Gastroesophageal sphincter (tissue), 4 donors: ENCODE measurements at places on chromosomes 2 and 18. TPM values are rescaled to one million over a fixed set of nuclear protein-coding genes. Genes with fewer than 3 reads are reported as not detected.

WNT10A gene
- not detected for total RNA-seq

ZAP70 gene
- total RNA-seq = 2.2 TPM

MDH1B gene
- total RNA-seq = 1.2 TPM

KCNE4 gene
- total RNA-seq = 22.6 TPM

CD8A gene
- total RNA-seq = 1.8 TPM

GRB14 gene
- total RNA-seq = 2.7 TPM

PSMA8 gene
- not detected for total RNA-seq

PRKAG3 gene
- not detected for total RNA-seq

TTN gene
- 5.0 TPM for total RNA-seq

DNA sequence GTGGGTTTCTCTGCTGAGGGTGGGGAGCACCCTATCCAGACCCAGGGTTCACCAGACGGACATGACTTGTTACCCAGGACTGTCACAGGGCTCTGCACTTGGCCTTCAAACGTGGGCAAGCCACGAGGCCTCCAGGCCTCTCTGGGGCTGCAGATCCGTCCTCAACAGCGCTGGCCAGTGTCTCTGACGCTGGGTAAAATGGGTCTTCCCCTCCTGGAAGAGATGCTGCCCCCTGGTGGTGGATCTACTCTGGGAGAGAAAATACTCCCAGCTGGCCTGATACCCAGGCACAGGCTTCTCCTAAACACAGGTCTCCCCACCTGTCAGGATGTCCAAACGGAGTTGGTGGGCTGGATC, 3.7 kb downstream of the GPR17 start:
- ATAC-seq = peak; percentile 54

DNA sequence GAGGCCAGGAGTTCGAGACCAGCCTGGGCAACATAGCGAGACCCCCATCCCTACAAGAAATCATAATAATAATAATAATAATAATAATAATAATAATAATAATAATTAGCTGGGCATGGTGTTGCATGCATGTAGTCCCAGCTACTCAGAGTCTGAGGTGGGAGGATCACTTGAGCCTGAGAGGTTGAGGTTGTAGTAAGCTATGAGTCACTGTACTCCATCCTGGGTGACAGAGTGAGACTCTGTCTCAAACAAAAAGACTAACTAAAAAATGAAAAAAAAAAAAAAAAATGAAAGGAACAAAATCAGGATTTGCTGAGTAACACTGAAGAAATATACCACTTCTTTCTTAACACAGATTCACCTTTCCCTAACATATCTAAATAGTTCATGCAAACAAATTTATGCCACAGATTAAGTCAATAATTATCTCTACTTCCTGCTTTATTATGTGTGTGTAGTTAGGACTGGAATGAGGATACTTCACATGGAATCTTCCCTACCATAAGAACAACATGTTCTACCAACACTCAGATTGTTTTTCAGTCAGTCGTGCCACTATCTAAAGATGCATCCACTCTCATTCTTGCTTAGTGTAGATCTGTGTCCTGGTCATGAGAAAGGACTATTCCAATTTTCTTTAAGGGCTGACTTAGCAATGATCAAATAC, 928.7 kb downstream of the SLC4A3 start:
- no peak for ATAC-seq

- ATAC-seq = peak; percentile 78
These were observed 14.9 kb downstream of the IGFBP2 start for GRCh38 chr2:216648105-216648504.

DNA sequence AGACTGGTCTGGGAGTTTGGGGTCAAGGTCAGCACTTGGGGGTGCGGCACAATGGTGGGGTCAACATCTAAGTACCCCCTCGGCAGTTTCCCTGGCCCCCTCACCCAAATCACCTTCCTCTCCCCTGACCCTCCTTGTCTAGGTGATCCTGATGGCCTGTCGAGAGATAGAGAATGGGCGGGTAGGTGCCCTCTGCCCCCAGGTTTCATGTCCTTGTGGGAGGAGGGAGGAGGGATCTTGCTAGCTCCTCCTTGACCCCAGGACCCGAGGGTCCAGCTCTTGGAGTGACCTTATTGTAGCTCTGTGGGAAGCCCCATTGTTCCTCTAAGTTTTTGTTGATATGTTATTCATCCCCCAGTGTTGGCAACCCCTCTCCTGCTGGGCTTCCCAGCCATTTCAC, 3.6 kb downstream of the PTPN18 start:
- no peak for ATAC-seq

- ATAC-seq = no peak
These were observed 82.6 kb downstream of the PKP4 start for GRCh38 chr2:158539176-158540005.

GRCh38 chr2:176172895-176173566, 15.4 kb upstream of the HOXD1 start:
- no peak for ATAC-seq

GRCh38 chr2:65678779-65679391, 246.5 kb upstream of the SPRED2 start:
- no peak for ATAC-seq

DNA sequence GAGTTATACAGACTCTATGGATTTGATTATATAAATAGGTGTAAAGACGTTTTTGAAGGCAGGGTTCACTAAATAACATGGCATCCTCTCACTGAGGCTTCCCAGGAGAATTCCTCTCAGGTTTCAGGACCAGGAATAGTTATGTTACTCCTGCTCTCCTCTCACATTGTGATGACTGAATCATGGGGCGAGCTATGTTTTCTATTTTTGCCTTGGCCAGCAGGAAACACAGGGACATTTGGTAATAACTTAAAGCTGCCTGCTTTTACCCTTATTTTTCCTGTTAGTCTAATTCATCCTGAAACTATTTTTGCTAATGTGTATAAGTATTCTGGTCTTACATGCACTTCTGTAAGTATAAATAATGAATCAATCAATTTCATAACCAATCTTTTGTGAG, 115.3 kb upstream of the ITGB6 start:
- no peak for ATAC-seq

DNA sequence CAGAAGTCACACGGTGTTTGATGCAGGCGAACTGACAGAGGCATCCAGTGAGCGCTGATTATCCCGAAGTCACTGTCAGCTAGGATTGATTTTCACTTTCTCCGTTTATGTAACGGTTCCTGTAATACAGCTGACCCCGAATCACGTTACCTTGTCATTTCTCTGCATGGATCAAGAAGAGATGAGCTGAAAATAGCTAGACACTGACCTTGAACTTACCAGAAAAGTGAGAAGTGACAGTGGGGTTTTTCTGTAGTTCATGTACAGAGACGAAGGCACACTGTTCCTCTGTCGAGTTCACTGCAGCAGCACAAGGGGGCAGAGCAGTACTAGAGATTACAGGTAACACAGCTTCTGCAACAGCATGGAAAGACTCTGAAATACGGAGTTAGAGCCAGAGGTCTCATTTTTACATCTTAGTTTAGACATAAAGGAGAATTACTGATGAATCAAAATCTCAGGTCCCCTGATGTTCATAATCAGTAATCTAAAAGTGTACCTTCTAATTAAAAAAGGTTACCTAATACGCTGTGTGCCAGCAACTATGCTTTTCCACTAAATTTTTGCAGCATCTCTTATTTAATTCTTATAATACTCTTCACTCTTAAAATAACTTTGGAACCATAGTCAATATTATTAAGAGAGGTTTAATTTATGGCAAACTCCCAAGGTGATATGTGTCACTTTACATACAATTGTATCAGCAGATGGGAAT, 33.1 kb downstream of the ARHGAP15 start:
- peak; percentile 58 for ATAC-seq

GRCh38 chr18:10319026-10319425, 135.4 kb upstream of the APCDD1 start:
- ATAC-seq = no peak
